ENCODE measurements at places on chromosomes 16 and 17.

- DNase-seq, result no peak
Observed at GRCh38 chr17:14427900-14428647, 127.2 kb downstream of the HS3ST3B1 start.

DNA sequence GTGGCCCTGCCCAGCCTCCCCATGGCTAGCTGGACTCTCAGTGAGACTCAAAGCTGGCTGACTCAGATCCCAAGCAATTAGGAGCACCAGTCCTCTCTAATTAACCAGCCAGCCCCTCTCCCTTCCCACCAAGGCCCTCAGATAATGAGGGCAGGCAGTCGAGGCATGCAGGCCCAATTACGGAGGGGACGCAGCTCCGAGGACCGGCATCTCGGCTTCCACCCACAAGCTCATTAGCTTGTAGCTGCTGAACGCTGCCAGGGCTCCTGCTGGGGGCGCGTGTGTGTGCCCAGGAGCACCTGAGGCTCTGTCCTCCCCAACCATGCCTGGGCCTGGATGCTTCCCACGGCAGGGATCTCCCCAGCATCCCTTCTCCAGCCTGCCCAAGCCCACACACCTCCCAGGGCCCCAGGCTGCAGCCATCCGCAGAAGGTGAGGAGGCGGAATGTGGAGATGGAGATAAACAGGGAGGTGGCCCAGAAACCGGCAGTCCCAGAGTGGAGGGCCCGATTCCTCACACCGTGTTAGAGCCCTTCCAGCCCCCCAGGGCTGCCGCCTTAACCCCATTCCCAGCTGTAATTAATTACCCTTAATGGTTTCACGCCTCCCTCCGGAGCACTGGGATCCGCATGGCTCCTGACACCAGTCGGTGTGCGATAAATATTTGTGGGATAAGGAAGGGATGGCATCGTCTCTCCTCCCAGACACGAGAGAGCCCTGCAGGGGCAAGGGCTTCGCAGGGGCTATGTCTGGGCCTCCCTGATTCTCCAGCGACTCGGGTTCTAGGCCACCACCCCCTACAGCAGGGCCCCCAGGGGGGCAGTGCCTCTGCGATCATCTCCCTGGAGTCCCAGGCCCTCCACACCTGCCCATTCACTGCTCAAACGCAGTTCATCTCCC, 42.2 kb downstream of the RPH3AL start:
- DNase-seq, result no peak

- DNase-seq, result no peak
Observed at GRCh38 chr17:8354236-8354635, 14.6 kb downstream of the ODF4 start.

GRCh38 chr17:4998027-4998731, 429 bp downstream of the KIF1C start:
- peak; percentile 65 for DNase-seq

DNA sequence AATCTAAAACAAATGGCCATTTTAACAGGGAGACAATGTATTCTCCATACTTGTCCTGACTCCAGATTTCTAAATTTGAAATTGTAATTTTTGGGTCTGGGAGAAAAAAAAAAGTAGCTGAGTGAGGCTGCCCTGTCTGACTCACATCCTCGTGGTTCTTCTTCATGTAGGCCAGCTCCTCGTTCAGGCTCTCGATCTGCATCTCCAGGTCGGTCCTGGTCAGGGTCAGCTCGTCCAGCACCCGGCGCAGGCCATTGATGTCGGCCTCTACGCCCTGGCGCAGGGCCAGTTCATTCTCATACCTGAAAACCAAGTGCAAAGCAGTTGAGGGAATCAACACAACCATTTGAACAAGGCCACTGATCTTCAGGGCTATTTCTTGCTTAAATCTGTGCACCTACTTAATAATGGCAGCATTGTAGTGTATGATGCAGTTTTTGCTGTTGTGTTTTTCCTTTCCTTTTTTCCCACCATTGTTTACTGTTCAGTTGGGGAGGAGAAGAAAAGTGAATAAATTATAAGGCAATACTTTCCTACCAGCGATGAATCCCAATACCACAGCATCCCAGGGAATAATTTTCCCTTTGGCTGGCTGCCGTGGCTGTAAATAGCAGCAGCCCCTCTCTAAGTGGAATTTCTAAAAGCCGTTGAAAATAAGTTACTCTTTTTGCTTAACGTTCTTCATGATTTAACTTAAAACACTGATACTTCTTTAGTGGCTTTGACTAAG, 2.2 kb downstream of the KRT12 start:
- DNase-seq, result no peak

GRCh38 chr16:78499399-78499798, 399.9 kb downstream of the WWOX start:
- no peak for DNase-seq

DNA sequence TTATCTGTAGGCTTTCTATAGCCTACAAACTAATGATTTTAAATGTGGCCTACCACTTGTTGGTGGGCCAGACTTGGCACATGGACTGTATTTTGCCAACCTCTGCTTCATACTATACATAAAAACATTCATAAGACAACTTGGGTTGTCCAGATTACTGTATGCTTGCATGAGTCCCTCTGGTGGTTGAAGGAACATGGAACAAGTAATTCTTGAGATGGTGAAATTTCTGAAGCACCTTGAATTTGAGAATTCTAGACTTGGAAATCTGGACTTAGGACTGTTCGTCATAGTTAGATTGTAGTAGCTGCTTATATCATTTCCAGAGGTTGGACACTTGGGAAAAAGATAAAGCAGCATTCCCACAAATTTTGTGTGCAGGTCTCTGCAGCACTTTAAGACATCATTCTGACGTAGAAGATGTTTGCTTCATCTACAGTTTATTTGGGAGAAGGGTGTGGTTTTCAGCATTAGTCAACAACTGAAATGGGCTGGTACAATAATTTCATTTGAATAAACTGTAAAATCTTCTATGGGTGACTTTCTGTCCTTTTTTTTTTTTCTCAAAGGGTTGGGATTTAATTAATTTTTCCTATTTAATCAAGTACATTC, 31.2 kb downstream of the NFATC3 start:
- no peak for DNase-seq

DNA sequence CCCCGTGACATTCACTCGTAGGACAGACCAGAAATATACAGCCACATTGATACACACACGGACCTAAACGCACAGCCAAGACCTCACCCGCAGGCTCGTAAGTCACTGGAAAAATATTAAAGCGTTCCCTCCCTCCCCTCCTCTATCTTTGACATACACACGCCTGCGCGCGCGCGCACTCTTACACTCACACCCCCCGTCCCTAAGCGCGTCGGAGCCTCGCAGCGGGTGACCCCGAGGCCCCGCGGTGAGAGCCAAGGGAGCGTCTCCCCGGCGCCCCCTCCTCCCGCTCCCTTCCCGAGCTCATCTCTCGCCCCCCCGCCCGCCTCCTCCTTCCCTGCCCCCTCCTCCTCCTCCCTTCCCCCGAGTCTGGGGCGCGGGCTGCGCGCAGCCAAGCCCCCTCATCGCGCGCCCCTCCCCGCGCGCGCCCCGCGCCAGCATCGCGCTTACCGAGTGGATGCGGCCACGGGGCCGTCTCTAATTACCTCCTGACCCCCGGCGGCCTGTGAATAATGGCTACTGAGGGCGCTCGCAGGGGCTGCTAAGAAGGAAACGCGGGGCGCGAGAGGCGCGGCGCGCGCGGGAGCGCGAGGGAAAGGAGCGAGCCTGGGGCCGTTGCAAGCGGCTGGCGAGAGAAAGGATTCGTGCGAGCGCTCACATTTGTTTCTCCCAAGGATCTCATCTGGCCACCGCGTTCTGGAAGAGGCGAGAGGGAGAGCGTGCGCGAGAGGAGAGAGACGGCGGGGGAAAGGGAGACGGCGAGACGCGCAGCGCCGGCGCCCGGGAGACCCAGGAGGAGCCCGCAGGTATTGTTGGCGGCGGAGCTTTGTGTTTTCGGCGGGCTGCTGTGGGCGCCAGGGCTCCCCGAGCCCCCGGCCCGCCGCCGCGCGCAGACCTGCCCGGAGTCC, 42.4 kb downstream of the RAI1 start:
- DNase-seq, result no peak

DNA sequence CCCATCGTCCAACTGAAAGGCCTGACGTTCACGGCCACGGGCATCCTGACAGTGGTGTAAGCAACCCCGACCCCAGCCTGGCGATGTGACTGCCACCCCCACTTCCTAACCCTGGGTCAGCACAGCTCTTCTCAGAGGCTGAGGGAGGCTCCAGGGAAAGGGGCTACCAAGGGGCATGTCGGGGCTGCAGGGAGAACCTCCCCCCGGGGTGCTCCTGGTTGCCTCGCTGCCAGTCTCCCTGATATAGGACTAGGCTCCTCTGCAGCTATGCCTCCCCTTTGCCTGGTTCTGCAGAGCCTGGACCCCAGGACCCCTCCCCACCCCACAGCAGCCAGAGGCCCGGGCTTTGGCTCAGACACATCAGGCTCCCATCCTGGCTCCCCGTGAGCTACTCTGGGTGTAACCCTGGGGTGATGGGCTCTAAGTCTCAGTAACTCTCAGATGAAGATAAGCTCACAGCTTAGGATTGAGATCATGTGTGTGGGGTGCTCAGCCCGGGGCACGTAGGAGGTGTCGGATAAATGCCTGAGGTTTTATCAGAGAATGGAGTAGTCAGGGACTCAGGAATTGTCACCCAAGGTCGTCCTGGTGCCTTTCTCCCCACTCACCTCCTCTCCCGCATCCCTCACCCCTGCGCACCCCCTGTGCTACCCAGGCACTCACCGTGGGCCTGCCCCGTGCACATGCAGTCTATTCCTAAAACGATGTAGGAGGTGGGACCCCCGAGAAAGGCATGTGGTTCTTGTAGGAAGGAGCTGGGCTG, 10.6 kb downstream of the ITGAD start:
- DNase-seq, result no peak

GRCh38 chr16:22786284-22786683, 27.7 kb upstream of the HS3ST2 start:
- no peak for DNase-seq

DNA sequence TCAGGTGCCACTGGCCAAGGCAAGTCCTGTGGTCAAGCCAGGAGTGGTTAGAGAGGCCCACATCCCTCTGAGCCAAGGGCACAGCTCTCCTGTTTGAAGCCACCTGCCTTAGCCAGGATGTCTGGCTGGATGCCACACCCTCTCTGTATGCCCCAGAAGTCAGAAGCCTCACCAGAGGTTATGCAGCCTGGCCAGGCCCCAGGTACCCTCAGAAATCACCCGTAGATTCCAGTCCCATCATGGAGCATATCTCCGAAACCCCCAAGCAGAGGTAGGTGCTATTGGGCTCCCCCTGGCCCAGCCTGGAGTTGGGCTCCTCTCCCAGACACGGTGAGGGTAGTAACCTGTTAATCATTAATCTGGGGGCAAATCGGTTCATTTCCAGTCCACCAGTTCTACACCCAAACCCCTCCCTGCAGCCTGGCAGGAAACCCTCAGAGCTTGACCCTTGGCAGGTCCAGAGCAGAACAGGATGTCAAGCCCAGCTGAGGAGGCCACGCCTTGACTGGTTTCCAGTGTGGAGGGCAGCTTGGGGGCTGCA, 60.6 kb upstream of the TMEM97 start:
- DNase-seq, result no peak

DNA sequence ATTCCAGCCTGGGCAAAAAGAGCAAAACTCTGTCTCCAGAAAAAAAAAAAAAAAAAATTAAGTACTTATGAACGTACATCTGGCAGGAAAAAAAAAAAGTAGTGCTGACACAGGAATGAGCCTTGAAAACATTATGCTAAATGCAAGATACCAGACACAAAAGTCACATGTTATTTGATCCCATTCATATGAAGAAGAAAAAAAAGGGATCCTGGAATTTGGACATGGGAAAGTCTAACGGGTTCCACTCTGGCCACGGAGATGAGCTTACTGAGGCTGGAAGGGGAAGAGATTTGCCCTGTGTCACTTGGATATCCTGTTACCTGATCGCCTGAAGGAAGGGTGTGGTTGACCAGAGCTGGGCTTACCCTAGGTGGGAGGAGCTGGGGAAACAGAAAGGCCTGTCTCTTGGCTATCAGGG, 251.9 kb downstream of the PARN start:
- no peak for DNase-seq

GRCh38 chr16:53991754-53992378, 287.9 kb downstream of the FTO start:
- no peak for DNase-seq

DNA sequence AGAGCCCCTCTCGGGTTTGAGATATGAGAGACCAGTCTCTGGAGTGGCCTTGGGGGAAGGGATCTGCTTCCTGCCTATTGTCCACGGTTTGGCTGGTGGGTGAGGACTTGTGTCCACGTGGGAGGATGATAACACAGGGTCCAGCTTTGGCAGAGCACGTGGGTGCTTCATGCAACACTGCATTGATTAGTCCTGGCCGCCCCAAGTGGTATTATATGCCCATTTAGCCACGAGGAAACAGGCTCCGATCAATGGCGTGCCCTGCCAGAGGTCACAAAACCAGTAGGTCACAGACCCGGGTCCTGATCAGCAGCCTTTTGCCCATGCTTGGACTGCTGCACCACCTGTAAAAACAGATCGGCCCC, 141.6 kb downstream of the RGS9 start:
- DNase-seq, result no peak

- no peak for DNase-seq
Observed at GRCh38 chr17:59416184-59416583, 84.7 kb downstream of the YPEL2 start.

GRCh38 chr16:87881324-87882200, 12.3 kb upstream of the SLC7A5 start:
- DNase-seq, result no peak

- DNase-seq, result no peak
Observed at GRCh38 chr17:58630883-58631522, 60.8 kb downstream of the TEX14 start.

DNA sequence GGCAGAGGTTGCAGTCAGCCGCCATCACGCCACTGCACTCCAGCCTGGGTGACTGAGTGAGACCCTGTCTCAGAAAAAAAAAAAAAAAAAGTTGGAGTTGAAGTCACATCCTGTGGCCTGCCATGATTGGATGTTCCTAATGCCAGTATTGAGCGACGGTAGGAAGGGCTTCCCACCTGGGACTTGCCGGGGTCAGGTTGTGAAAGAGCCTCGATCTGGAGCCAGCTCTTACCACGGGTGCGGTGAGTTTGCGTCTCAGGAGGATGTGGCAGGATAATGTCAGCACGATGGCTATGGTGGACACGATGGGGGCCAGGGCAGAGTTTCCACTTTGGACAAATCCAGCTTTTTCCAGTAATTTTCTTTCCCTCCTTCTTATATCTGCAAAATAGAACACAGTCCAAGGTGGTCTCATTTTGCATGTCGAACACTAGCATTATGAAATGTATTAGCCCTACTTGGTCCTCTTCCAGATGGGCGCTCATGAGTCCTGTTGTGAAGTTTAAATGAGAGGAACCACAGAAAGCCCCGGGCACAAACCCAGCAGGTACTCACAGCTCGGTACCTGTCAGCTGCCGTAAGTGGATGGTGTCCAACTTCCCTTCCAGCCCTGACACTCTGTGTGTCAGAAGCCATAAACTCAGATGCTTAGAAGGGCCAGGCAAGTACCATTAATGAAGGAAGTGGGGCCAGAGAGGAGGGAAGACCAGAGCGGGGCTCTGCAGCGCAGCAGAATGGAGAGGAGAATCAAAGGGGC, 22.2 kb downstream of the ABCC12 start:
- no peak for DNase-seq
